ENCODE measurements at places on chromosomes 1 and 21.
A peak's percentile ranks its signal among the peaks of the same experiment; 100 is the strongest.

DNA sequence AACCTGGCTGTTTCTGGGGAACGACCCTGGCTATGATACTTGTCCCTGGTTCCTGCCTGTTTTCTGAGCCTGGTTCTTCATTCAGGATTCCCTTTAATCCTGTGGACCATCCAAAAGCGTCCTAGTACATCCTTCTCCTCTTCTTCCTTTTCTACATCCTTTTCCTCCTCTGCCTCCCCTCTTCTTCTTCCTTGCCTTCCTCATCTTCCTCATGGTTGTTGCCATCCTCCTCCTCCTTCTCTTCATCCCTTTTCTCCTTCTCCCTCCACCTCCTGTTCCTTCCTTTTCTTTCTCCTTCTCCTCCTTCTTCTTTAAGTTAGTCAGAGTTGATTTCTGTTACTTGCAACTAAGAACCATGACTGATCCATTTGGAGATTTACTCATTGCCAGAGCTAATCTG lies 197.8 kb downstream of the FOXD2 start:
- DNase-seq: no peak

- DNase-seq: no peak
These were observed 103.9 kb upstream of the OLFM3 start for GRCh38 chr1:102100666-102101065.

GRCh38 chr1:43387976-43388599 lies 1.5 kb downstream of the MED8 start:
- no peak for DNase-seq

- DNase-seq: peak; percentile 13
These were observed 1.7 kb upstream of the IBA57 start for GRCh38 chr1:228163776-228164519.

GRCh38 chr1:40784771-40785151 lies 1.2 kb downstream of the KCNQ4 start:
- no peak for DNase-seq

DNA sequence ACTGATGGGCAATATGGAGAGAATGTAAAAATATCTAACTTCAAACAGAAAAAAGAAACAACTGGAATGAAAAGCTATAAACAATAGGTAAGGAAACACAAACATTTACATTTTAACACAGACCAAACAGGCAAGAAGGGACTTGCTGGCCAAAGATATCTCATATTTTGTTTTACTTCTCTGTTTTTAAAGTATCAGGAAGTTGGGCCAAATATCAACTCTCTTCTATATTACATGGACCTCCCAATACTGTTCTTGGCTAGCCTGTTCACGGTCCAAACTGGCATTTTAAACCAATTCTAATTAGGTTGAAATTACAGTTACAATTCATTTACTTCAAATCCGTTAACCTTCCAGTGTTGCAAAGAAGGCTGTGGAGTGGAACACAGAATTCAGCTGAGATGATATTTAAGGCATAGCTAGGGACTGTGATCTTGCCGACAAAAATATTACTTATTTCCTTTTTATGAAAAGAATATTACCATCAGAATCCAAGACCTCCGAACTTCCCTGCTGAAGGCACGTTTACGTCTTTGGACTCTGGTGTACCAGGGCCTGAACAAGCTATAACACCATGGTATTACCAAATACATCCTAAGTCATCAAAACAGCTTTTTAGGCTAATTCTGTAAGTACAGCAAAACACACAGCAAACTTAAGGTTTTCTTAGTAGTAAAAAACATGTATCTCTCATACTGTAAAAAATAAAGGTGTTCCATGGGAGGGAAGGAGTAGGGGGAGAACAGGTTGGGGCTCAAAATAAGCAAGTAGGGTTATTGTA lies 165.4 kb downstream of the RUNX1 start:
- no peak for DNase-seq

GRCh38 chr21:35020902-35021301 lies 28.2 kb downstream of the RUNX1 start:
- DNase-seq: no peak

GRCh38 chr1:65077369-65077768 lies 70.6 kb upstream of the AK4 start:
- DNase-seq: no peak

DNA sequence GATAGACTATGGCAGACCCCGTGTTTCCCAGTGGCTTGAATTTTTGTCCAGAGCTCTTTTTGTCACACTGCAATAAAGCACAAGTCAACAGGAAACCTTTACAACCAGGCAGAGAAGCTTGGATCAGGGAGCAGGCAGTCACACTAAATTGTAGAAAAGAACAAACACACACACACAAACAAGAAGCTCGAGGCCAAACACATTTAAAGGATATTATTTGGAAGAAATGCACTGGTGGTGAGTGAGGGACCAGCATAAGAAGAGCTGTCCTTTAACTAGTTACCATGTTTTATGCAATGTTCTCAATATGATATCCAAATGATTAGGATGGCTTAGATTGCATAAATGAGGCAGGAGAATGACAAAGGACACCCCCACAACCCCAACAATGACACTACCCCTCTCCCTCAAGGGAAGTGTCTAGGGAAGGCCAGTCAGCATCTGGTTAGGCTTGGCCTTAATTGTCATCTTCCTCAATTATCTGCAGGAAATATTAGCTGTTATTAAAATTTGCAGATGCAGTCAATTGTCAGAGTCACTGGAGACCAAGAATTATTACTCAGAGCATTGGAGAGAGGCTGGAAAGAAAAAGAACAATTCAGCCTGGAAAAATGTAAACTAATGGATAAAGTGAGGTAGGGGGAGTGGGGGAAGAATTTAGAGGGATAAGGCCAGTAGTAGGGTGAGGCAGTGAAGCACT lies 35.3 kb downstream of the DDR2 start:
- DNase-seq: no peak

- DNase-seq: no peak
These were observed 33.1 kb upstream of the LBR start for GRCh38 chr1:225460737-225461532.

DNA sequence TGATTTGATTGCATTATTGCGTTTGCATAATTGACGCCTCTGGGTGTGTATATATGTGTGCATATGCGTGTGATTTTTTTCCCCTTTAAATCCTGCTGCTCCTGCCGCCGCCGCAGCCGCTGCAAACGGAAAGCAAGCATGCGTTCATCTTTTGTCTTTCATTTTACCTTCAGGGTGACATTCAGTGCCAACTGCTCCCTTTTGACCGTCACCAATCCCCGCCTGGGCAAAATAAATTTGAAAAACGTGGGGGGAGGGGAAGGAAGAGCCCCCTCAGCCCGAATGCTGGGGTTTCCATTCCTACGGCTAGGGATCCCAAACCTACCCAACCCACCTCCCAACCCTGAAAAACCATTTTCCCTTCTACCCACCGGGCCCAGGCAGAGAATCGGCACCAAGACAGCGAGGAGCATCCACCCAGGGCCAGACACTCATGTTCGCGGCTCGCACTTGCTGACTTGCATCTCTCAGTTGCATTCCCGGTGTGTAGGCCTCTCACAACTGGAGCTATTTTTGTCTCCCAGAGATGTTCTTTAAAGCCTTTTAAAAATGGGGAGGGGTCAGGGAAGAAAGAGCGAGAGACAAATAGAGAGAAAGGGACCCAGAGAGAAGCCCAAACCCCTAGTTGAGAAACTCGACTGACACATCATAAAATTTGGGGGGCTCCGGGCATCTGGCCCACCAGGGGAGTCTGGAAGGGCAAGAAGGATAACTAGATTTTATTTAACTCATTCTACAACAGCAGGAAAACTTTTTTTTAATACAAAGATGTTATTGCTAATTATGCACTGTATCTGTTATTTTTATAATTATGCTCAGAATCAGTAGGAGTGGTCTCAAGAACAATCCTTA lies 367.1 kb upstream of the ESRRG start:
- no peak for DNase-seq

- DNase-seq: peak; percentile 53
These were observed 391.6 kb upstream of the VAMP3 start for GRCh38 chr1:7379441-7379971.

- DNase-seq: no peak
These were observed 18.1 kb upstream of the LBR start for GRCh38 chr1:225445639-225446594.

GRCh38 chr1:53210954-53211353 lies 9.5 kb downstream of the CZIB start:
- DNase-seq: no peak

- no peak for DNase-seq
These were observed 829 bp downstream of the KCNE1 start for GRCh38 chr21:34511181-34511580.

- DNase-seq: no peak
These were observed 76.9 kb upstream of the LYST start for GRCh38 chr1:235943581-235944114.

DNA sequence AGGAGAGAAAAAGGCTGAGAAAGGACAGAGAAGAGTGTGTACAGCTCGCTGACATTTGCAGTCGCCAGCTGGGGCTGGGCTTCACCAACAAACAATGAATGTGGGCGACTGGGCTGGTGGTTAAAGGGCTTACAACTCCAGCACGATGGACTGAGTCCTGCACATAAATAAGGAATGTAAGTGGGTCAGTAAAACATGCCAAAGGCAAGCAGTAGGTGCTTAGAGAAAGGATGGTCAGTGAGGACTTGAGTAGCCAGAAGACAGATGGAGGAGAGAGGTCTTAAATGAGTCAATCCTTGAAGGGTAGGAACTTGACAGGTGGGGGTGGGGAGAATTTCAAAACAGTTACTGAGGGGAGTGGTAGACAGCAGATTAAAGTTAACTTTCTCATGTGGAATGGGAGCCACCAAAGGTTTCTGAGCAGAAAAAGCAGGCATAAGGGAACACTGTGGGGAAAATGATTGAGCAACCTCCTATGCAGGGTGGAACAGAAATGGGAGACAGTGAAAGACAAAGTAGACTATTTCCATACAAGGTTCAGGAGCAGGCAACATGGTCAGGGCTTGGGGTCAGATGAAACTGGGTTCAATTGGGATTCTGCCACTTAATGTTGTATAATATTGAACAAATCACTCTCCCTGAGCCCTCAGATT lies 37.4 kb downstream of the GADD45A start:
- DNase-seq: no peak

GRCh38 chr1:61368876-61369275 lies 286.5 kb downstream of the NFIA start:
- DNase-seq: no peak

- peak; percentile 7 for DNase-seq
These were observed 114.4 kb downstream of the DMRTA2 start for GRCh38 chr1:50308878-50309277.

DNA sequence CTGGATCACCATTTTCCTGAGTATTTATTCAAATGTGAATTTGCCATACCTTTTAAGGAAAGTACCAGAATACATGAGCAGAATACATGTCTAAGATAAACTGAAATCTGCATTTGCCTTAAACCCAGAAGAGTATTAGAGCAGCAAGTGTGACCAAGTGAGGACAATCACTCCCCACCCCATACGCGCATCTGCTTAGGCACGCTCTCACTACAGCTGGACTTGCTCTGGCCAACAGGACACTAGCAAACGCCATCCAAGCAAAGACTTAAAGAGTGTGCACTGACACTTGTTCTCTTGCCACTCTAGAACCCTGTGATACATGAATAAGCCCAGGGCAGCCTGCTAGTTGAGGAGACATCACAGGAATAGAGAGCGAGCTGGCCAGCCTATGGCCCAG lies 25.6 kb downstream of the NUP133 start:
- no peak for DNase-seq

DNA sequence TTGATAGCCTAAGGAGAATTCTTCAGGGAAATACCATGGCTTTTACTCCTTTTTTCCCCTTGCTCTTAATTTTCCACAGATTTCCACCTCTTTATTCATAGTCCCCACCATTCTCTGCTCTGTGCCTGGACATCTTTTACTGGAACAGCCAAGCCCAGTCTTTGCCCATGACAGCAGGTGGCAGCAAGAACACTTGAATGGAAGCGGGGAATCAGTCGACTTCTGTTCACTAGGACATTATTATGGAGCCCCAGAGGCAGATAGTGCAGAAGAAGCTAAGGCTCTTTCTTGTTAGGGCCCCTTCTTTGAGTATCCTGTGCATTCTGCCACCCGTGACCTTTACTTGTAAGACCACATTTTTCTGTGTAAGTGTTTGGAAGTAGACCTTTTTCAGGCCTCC lies 6.3 kb downstream of the OR14I1 start:
- no peak for DNase-seq

- no peak for DNase-seq
These were observed 321.7 kb upstream of the NR5A2 start for GRCh38 chr1:199705825-199706224.

GRCh38 chr1:58936973-58937372 lies 153.1 kb upstream of the JUN start:
- DNase-seq: no peak

DNA sequence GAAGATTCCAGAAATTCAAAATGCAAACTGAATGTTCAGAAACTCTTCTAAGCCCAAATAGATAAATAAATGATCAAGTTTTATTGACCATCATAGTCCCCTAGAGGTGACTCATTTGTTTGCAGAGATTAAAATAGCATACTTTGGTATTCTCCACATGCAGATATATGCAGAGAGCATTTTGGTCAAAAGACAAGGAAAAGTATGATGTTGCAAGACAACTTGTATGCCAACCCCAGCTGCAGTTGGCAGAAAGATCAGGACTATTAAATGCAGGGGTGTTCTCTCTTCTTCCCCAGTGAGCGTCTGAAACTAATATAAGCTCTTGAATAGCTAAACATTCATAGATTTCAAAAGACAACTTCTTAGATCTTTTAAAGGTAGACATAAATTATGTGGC lies 404.9 kb downstream of the LTN1 start:
- DNase-seq: no peak

DNA sequence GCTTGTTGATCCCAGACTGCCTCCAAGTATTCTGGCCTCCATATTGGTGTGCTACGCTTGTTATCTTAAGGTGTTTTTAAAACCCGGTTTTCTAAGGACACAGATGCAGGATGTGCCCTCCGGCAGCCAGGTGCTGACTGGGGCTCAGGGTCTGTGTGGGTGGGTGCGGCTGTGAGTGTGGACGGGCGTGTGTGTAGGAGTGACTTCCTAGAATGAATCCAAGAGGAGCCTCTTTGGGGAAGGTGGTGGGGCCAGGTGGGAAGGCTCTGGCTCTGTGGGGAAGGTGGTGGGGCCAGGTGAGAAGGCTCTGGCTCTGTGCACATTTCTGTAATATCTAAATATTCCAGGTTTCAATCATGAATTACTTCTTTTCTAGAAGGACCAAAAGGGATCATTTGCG lies 12.8 kb upstream of the TSPEAR start:
- no peak for DNase-seq
